Stimulated activated CD8-positive, alpha-beta memory T cell treated with anti-CD3 and anti-CD28 coated beads, Interleukin-4, amount 100 ng/mL, for 1 hour (primary cell): ENCODE measurements at places on chromosomes 4 and X.

- no peak for DNase-seq
Measured at GRCh38 chr4:69066945-69067344, 29.3 kb upstream of the UGT2B7 start.

GRCh38 chrX:148609515-148610327 lies 109.3 kb downstream of the AFF2 start:
- DNase-seq = no peak

GRCh38 chr4:174549721-174550120 lies 27.4 kb upstream of the HPGD start:
- DNase-seq = no peak

DNA sequence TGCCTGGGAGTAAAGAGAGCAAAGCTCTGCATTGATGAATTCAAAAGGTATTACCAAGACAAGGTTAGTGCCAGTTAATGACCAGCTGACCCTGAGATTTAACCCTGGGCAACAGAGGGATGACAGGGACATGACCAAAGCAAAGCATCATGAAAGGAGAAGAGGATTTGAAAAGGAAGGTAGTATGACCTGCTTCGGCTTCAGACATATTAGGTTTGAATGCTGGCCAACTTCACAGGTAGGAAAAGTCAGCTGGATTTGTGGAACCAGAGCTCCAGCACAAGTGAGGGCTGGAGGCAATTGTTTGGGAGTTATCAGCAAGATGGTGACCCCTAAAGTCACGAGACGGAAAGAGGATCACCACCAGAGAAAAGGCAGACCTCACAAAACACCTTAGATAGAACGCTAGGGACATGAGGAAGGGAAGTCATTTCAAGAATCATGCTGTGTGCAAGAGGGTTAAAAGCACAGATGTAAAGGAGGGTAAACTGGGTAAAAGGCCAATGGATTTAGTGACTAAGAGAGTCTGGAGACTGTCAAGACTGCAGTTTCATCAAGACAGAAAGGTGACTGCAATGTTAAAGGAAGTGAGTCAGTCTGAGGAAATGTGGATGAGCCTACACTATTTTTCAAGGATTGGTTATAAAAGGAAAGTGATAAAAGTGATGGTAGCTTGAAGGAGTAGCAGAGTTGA lies 45.6 kb downstream of the SH3RF1 start:
- no peak for DNase-seq

DNA sequence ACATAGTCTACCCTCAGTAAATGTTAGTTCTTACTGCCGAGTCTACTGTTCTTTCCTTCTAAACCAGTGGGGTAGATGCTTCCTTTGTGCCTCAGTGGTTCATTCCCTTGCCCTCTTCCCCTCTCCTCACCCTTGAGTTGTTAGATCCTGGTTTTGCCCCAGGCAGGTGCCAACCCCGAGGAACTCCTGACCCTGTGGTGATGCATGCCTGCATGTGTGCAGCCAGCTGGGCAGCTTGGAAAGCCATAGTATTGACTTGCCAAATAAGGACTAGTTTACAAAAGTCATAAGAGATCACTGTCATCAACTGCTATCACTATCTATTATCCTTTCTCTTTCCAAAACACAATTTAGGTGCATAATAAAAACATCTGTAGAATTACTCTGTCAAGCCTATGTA lies 50.9 kb downstream of the REPS2 start:
- DNase-seq = no peak

- no peak for DNase-seq
Measured at GRCh38 chrX:15804563-15804962, 14.3 kb downstream of the ZRSR2 start.

GRCh38 chr4:17702641-17703040 lies 78.8 kb downstream of the FAM184B start:
- no peak for DNase-seq

DNA sequence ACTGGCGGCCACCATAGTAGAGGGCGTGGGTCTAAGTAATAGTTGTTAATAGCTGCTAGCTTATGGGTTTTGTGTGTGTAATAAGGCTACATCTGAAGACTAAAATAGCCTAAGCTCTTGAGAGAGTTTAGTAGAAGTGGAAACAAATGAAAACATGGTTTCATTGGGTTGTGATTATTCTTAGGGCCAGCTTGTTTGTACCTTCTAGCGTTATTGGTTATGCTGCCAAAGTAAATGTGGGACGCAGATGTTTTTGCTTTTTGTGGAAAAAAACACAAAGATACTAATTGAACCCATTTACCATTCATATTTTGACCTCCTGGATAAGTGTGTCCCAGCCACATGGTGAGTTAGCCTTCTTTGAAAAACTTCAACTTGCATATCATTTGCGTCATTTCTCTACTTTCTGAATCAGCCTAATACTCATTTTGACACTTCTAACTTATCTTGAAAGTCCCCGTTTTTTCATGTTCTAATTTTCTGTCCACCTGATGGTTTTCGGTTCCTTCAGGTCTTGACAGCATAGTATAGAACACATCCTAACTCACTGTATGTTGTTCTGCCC lies 305.3 kb downstream of the FRMPD4 start:
- no peak for DNase-seq

DNA sequence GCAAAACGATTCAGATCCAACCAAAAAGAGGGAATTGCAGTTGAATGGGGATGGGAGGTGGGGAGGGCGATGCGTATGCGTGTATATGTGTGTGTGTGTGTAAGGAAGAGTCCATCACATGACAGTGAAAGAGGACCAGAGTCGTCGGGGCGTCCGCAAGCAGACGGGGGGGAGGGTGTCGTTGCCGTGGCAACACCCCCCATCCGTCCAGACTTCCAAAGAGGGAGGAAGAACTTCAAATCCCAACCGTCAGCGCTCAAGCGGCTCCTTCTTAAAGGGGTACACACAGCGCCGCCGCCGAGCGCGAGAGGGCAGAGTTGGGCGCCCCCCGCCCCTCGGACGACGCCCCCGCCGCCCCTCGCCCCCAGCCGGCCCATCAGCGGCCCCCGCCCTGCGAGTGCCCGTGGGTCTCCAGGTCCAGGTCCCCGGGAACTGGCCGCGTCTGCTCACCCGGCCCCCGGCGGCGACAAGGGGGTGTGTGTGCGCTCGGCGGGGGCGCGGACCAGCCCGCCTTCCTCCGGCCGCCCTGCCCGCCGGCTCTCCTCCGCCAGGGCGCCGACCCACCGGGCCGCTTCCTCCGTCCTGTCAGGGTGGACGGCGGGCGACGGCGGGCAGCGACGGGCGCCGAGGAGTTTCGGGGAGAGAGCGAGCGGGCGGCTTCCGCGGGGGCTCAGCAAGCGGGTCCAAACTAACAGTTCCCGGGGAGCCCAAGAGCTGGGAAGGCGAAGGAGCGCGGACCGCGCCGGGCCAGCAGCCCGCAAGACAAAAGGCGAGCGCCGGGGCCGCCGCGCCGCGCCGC lies 685 bp downstream of the LCORL start:
- no peak for DNase-seq

DNA sequence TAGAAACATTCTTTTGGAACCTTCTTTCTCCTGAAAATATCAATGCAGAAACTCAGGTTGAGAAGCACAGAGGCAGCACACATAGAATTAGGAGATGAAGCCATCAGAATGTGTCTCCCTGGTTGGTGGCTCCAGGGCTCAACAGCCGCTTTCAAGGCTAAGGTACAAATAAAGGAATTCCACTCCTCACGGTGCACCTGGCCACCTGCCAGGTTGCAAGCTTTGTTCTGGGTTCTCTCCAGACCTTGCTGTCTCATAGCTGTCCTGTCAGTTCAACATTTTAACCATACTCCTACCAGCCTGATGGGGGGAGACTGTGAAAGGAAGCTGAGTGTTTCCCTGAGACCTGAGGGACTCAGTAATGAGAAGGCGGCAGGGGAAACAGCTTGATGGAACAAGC lies 96.3 kb upstream of the HPF1 start:
- no peak for DNase-seq

- DNase-seq = no peak
Measured at GRCh38 chr4:41613386-41613785, 75.4 kb downstream of the LIMCH1 start.

DNA sequence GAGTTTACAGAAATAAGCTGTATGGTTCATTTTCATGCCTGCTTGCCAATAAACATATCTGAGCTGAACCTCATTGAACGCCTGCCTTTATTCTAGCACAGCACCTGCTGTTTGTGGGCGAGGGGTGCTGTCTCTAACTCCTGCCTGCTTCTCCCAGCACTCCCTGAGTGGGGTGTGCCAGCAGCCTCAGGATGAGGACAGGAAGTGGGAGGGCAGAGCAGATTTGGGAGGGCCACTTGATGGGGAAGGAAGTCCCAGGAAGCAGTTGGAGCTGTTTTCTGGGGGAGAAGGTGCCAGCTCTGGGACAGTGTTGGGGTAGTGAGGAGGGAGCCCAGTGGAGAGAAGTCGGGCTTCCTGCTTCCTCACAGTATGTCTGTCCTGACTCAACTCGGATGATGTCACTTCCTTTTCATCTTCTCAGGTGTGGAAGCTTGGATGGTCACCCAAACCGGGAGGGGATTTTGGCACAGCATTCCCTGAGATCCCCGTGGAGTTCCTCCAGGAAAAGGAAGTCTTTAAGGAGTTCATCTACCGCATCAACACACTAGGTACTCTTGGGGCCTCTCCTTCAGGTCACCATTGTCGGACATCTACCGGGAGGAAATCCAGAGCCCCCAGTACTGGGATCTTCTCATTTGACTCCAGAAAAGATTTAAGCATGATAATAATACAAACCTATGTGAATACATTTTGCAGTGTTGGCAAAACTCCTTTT lies 29.0 kb upstream of the MSANTD1 start:
- no peak for DNase-seq

DNA sequence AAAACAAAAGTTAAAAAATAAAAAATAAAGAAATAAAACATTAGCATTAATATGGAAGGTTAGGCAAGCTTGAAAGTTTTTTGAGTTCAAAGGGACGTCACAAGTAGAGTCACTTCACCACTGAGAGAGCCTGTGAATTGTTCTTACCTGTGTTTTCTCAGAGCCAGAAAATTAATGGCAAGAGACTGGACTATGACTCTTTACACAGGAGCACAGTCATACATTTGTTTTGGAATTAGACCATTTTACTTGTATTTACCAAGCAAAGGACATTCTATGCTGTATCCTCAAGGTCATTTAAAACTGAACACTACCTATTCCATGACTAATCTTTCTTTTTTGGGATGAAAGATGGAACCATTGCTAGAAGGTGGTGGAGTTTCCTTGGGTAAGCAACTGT lies 346.1 kb downstream of the FAM47B start:
- DNase-seq = no peak

GRCh38 chrX:66126662-66127061 lies 37.4 kb upstream of the HEPH start:
- no peak for DNase-seq

DNA sequence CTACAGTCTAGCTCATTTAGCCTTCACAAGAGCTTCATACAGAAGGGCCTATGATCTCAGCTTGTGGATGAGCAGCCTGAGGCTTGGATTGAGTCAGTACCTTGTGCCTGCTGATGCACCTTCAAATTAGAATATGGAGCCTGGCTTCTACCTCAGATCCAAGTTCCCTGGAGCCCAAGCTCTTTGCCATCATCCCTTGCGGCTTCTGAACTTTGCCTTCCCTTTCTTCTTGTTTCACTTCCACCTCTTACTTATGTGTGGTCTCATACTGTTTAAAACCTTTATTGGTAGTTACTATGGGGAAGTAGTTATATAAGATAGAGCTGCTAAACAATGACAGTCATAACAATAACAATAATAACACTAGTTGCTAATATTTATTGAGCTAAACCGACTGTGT lies 84.3 kb upstream of the AFF2 start:
- DNase-seq = no peak

DNA sequence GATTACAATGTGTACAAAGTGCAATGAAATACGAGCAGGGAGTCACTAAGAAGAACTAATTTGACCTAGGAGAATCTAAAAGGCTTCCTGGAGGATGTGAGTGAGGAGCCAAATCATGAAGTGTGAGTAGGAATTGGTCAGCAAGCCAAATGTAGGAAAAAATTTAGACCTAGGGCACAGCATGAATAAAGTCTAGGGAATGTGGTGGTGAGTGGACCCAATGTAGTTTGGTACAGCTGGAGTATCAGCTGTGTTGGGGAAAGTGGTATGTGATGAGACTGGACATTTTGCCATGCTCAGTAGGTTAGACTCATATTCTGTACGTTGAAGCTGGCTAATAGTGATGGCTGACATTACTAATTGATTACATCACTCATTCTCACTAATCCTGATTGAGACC lies 191.0 kb downstream of the AFF2 start:
- DNase-seq = no peak

GRCh38 chrX:110389570-110389969 lies 30.9 kb downstream of the RTL9 start:
- DNase-seq = no peak

GRCh38 chrX:21843179-21843578 lies 3.8 kb downstream of the MBTPS2 start:
- DNase-seq = no peak

GRCh38 chrX:8314881-8315280 lies 143.8 kb upstream of the VCX2 start:
- no peak for DNase-seq

DNA sequence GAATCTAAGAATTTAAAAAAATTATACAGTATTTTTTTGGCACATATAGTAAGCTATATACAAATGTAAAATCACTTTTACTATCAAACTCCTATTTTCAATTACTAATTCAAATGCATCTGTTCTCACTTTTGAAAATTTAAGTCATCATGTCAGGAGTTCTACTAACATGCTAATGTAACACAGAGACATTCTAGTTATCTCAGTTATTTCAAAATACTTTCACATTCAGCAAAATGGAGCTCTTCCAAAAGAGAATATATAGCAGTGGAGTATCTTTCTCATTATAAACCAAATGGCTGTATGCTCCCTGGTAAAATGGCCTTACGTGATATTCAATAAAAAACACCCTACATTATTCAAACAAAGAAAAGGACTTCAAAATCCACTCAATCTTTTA lies 42.3 kb downstream of the RFC1 start:
- DNase-seq = no peak

DNA sequence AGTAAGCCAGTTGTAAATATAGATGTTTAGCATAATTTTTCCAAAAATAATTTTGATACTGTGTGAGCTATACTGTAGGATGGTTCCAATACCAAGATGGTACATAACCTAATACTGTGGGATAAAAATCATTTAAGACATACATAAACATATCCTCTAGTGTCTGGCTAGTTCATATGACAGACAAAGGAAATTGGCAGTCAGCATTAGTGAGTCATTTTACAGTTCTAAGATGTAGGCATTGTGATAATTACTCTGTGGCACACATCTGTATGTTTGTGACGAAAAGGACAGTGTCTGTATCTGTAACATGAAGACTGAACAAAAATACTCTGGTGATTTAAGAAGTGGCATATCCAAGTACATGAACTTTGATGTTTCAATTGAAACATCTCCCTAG lies 49.6 kb downstream of the UGT2A2 start:
- DNase-seq = no peak

DNA sequence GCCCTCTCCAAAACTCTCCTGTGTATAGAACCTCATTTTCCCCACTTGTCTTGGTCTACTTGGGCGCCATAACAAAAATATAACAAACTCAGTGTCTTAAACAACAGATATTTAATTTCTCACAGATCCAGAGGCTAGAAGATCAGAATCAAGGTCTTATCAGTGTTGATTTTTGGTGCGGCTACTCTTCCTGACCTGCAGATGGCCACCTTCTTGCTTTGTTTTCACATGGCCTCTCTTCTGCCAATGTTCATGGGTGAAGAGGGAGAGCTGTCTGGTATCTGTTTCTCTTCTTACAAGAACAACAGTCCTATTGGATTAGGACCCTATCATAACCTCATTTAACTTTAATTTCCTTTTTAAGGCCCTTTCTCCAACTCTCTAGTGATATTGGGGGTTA lies 177.3 kb downstream of the PABPC4L start:
- no peak for DNase-seq
